ENCODE measurements at places on chromosomes 2 and 18. TPM values are rescaled to one million over a fixed set of nuclear protein-coding genes. Genes with fewer than 3 reads are reported as not detected.
A peak's percentile ranks its signal among the peaks of the same experiment; 100 is the strongest.

The CHCHD5 gene
- total RNA-seq: 33.1 TPM

The DOK6 gene
- total RNA-seq: not detected

The REG3G gene
- total RNA-seq: not detected

The UGT1A3 gene
- total RNA-seq: not detected

The ST3GAL5 gene
- total RNA-seq: 11.1 TPM

The DTYMK gene
- total RNA-seq: 131 TPM

The NEURL3 gene
- not detected for total RNA-seq

The MC2R gene
- not detected for total RNA-seq

The RAD51AP2 gene
- not detected for total RNA-seq

The EPB41L3 gene
- 1.2 TPM for total RNA-seq

The GATA6 gene
- 0.11 TPM for total RNA-seq

GRCh38 chr2:198657512-198658121 is 800.1 kb downstream of the SATB2 start:
- H3K4me1 ChIP-seq: no peaks in the 10 kb centered on the region
- no peaks in the 10 kb centered on the region for H3K27me3 ChIP-seq
- no peak for DNase-seq

- H3K36me3 ChIP-seq: no peaks in the 10 kb centered on the region
- no peaks in the 10 kb centered on the region for H3K4me1 ChIP-seq
- no peaks in the 10 kb centered on the region for H3K27me3 ChIP-seq
- DNase-seq: no peak
- no peak overlapping the region for H3K27ac ChIP-seq
- no peak overlapping the region for H3K4me3 ChIP-seq
Measured at GRCh38 chr18:4721545-4721944, 266.4 kb upstream of the DLGAP1 start.

- no peaks in the 10 kb centered on the region for H3K27me3 ChIP-seq
- H3K27ac ChIP-seq: no peak overlapping the region
- H3K36me3 ChIP-seq: no peaks in the 10 kb centered on the region
- DNase-seq: no peak
Measured at GRCh38 chr2:182300608-182301007, 126.2 kb downstream of the PDE1A start.

DNA sequence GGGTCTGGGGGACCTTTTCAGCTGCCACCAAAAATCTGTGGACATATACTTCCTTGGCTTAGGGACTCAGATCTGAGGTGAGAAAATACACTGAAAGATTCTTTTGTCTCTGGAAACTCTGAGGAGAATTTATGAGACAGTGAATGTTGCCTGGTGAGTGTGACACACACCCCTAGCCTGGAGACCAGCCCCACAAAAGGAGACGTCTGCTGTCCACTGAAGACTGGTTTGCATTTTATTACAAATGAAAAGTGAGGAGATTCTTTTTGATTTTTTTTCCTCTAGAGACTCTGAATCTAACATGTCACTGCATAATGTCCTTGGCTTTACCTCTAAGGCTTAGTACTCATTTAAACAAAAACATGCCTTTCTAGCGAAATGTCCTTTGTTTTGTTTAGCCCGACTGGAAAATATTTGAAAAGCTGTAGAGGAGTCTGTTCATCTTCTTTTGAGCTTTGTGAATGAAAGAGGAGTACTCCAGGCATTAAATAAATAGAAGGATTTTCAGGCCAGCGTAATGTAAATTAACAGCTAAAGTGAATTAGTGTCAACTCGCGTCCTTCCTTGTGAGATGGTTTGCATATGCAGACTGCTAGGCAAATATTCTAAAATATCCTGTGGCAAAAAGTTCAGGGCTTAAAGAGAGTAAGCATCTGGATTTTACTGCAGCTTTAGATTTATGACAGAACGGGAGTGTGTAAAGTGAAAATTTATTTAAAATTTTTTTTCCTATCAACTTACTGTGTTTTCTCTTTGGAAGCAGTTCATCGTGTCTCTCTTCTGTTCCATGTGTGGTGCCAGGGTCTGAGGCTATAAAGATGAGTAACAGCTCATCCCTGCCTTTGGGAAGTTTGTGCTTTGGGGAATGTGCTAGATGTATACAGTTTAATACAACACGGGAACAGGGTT is 125.4 kb downstream of the VWA3B start:
- H3K27ac ChIP-seq: no peak overlapping the region
- no peaks in the 10 kb centered on the region for H3K36me3 ChIP-seq
- no peak for DNase-seq
- no peaks in the 10 kb centered on the region for H3K4me1 ChIP-seq
- H3K4me3 ChIP-seq: no peak overlapping the region

GRCh38 chr18:77069931-77070330 is 62.7 kb downstream of the MBP start:
- peaks cover 4% of the 10 kb centered on the region for H3K36me3 ChIP-seq
- peak overlapping the region; percentile 62 for H3K27ac ChIP-seq
- peaks cover 98% of the 10 kb centered on the region for H3K4me1 ChIP-seq
- no peaks in the 10 kb centered on the region for H3K27me3 ChIP-seq

GRCh38 chr2:85578243-85579180 is 1.1 kb downstream of the VAMP8 start:
- H3K36me3 ChIP-seq: peaks cover 4% of the 10 kb centered on the region
- peak overlapping the region; percentile 78 for H3K4me3 ChIP-seq
- H3K4me1 ChIP-seq: peaks cover 42% of the 10 kb centered on the region
- no peak for DNase-seq

DNA sequence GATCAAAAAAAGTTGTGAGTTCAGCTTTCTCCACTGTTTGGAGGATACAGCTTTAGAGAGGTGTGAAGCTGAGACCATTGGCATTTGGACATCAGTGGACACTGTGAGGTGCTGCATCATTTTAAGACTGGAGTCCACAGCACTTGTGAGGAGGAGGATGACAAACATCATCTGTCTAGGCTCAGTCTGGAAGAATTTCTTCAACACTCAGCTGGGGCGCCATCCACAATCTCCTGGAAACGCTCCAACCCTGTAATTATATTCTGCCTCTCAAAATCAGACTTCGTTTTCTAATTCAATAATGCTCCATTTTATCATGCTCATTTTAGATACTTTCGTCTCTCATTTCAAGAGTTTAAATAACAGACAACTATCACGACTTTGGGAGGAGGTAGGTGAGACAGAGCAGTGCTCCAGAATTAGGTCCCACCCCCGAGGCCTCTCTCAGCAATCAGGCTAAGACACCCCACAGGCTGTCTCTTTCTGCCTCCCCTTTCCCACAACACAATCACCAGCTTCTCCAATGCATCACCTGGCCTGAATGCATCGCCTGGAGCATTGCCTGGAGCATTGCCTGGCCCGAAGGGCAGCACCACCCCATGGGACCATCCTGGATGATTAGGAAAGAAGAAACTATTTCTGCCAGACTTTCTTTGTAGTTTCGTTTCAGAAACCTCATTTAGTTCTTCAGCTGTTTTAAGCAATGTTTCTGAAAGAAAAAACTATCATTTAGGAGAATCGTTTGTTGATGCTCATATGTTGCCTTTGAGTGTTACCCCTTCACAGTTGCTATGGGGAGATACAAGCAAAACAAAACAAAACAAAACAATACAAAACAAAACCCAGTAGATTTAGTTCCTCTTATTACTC is 37.0 kb upstream of the DPP10 start:
- DNase-seq: no peak
- no peak overlapping the region for H3K27ac ChIP-seq
- H3K4me1 ChIP-seq: no peaks in the 10 kb centered on the region
- no peak overlapping the region for H3K4me3 ChIP-seq
- H3K36me3 ChIP-seq: no peaks in the 10 kb centered on the region
- H3K27me3 ChIP-seq: no peaks in the 10 kb centered on the region

DNA sequence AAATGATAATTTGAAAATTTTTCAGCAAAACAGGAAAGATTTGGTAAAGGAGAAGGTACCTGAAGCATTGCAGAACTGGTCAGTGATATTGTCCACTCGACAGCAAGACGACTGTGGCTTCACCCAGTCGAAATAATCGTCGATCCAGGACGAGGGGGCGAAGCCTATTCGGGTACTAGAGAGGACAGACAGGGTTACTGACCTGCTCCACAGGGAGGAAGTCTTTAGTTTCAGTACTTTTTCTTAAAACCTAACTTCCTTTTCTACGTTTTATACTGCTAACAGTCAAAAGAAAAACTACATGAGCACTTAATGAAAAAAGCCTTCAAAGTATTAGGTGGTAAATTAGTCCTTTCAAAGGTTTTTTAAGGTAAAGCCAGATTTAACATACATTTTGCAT is 36.0 kb downstream of the RMC1 start:
- no peak for DNase-seq
- H3K4me1 ChIP-seq: peaks cover 30% of the 10 kb centered on the region
- H3K27ac ChIP-seq: no peak overlapping the region
- H3K4me3 ChIP-seq: no peak overlapping the region

- no peaks in the 10 kb centered on the region for H3K4me1 ChIP-seq
- DNase-seq: no peak
- H3K36me3 ChIP-seq: no peaks in the 10 kb centered on the region
- no peak overlapping the region for H3K4me3 ChIP-seq
- H3K27me3 ChIP-seq: no peaks in the 10 kb centered on the region
- H3K27ac ChIP-seq: no peak overlapping the region
Measured at GRCh38 chr2:189369566-189369965, 71.7 kb upstream of the WDR75 start.

DNA sequence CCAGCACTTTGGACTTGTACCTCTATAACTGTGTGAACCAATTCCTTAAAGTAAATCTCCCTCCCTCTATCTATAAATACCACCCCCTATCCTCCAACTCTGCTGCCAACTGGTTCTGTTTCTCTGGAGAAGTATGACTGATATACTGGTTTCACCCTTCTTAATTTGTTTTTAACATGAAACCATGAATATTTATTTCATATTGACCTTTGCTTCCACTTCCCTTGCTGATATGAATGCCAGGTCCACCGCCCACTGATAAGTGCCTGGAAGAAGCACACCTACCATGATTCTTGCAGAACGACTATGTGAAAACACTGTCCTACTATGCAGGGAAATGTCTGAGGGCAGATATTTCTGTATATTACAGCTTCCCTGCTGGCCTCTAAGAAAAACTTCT is 131.6 kb downstream of the GAREM1 start:
- H3K27ac ChIP-seq: no peak overlapping the region
- no peaks in the 10 kb centered on the region for H3K27me3 ChIP-seq
- DNase-seq: no peak
- H3K4me3 ChIP-seq: no peak overlapping the region
- H3K36me3 ChIP-seq: no peaks in the 10 kb centered on the region

DNA sequence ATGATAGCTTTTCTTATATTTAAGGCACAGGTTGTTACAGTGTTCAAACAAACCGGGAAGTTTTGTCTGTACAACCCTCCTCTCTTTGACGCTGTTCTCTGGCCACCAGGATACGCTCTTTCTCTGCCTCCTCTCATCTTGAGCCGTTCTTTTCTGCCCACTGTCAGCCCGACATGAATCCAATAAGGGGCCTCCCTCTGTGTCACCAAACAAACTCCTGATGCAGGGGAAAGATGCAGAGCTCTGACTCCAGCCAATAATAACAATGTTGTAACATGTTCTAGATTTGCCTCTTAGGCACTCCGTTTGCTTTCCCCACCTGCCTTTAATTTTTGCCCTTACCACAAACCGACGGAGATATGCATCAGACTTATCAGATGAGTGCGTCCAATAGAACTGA is 449.3 kb downstream of the SLC4A3 start:
- H3K4me1 ChIP-seq: no peaks in the 10 kb centered on the region
- no peak overlapping the region for H3K27ac ChIP-seq
- H3K36me3 ChIP-seq: no peaks in the 10 kb centered on the region
- no peak overlapping the region for H3K4me3 ChIP-seq
- no peaks in the 10 kb centered on the region for H3K27me3 ChIP-seq
- no peak for DNase-seq

DNA sequence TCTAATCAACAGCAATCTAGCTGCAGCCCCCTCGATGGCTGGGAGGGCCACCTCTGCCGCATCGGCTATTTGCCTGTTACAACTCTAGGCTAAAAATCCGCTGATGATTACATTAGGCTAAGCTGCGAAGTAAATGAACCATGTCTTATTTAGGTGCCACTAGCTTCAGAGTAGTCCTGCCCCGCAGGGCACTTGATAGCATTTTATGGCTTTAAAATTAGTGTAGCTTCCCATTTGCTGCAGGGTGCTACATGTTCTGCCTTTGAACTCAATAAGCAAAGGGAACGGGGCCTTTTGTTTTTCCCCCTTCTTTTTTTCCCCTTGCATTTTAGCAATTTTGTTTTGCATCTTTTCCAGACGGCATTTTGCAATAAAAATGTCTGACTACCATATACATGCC is 270.2 kb downstream of the GBX2 start:
- H3K36me3 ChIP-seq: no peaks in the 10 kb centered on the region
- no peaks in the 10 kb centered on the region for H3K4me1 ChIP-seq

DNA sequence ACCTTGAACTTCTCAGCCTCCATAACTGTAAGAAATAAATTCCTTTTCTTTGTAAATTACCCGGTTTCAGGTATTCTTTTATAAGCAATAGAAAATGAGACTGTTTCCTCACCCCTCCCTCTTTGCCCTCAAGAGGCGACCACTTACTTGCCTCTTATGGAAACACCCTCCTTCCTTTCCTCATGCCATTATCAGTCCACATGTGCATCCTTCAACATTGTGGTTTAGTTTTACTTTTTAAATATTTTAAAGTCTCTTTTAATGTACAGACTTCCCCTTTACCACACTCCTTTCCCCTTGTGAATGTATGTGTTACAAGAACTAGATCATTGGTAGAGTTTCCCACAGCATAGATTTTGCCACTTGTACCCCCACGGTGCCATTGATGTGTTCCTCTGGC is 202.4 kb upstream of the SIX2 start:
- no peak overlapping the region for H3K27ac ChIP-seq
- no peaks in the 10 kb centered on the region for H3K36me3 ChIP-seq
- no peak overlapping the region for H3K4me3 ChIP-seq
- H3K27me3 ChIP-seq: no peaks in the 10 kb centered on the region
- DNase-seq: no peak
- H3K4me1 ChIP-seq: no peaks in the 10 kb centered on the region

GRCh38 chr2:32680942-32681341 is 53.1 kb downstream of the TTC27 start:
- H3K27me3 ChIP-seq: no peaks in the 10 kb centered on the region
- H3K36me3 ChIP-seq: peaks cover 5% of the 10 kb centered on the region
- no peak overlapping the region for H3K4me3 ChIP-seq
- DNase-seq: no peak
- no peaks in the 10 kb centered on the region for H3K4me1 ChIP-seq

- no peak for DNase-seq
- no peaks in the 10 kb centered on the region for H3K36me3 ChIP-seq
- H3K4me3 ChIP-seq: no peak overlapping the region
- H3K4me1 ChIP-seq: no peaks in the 10 kb centered on the region
- H3K27ac ChIP-seq: no peak overlapping the region
Measured at GRCh38 chr2:84152462-84152861, 306.6 kb downstream of the SUCLG1 start.

DNA sequence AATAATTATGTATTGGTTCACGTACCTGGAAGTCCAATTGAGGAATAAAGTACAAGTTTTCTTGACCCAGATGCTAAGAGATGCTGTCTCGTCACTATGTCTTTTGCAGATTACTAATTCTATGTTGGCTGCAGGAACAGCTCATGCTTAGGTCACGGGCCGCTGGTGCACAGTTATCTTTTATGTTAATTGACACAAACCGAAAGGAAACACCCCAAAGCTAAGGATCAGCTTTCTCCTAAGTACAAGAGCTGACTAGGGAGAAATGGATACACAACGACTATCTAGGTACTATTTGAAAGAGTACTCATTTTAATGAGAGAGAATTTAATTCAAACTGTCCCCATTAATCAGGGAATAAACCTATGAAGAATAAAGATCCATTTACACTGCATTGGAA is 217.7 kb upstream of the SLC35G4 start:
- no peak overlapping the region for H3K27ac ChIP-seq
- DNase-seq: no peak
- H3K4me3 ChIP-seq: no peak overlapping the region
